WTC11 (cell line): ENCODE measurements at places on chromosomes 13 and 19.

- no peak for DNase-seq
These were observed 6.2 kb downstream of the MFSD12 start for GRCh38 chr19:3550947-3551791.

DNA sequence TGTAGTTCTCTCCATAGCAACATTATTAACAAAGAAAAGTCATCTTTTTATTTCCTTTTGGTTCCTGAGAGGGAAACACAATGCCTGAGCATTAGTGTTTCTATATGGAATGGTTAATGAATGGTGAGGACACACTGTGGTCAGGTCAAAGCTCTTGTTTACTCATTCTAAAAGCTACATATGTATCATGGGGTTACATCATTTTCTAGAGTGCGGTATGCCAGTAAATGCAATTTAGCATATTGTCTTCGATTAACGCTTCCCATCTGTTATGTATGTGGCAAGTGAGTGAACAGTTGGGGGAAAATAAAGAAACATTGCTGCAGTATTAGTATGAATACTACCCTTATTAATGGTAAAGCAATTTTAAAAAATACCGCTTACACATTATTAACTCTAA, 1152.2 kb upstream of the SPRY2 start:
- DNase-seq, result no peak

- no peak for DNase-seq
These were observed 19.3 kb downstream of the ZNF574 start for GRCh38 chr19:42095142-42095813.

DNA sequence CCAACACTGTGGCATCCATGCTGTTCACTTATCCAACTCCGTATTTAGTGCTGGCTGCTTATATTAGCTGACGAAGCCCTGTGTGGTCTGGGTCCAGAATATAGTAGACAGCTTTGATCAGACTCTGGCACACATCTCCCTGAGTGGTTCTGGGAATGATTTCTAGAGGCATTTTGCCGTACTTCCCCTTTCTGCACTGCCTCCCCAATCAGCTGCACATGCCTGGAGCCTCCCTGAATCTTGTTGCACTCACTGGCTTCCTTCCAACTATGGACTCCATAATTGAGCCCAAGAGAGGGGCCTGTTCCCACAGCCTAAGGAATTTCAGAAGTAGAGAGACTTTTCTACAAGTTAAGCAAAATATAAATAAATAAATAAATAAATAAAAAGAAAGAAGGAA, 30.4 kb upstream of the PCDH8 start:
- DNase-seq, result no peak

GRCh38 chr13:39655041-39655568, 357 bp upstream of the COG6 start:
- no peak for DNase-seq

- DNase-seq, result no peak
These were observed 164.9 kb downstream of the DLEU7 start for GRCh38 chr13:50678464-50679162.

DNA sequence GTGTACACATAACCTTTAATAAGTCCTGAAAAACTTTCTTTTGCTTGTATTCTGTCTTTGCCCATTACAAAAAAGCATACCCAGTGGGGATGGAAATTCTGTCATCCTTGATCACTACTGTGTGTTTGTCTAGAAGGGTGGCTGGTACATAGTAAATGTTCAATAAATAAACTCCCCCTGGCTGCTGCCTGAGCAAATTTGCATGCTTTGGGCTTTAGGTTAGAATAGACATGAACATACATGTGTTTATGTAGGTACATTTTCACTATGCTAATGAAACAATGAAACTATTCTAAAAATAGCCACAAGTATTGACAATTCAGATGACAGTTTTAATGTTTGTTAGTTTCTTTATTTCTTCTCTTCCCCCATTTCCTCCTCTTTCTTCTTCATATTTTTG, 36.1 kb downstream of the TNFSF13B start:
- no peak for DNase-seq

DNA sequence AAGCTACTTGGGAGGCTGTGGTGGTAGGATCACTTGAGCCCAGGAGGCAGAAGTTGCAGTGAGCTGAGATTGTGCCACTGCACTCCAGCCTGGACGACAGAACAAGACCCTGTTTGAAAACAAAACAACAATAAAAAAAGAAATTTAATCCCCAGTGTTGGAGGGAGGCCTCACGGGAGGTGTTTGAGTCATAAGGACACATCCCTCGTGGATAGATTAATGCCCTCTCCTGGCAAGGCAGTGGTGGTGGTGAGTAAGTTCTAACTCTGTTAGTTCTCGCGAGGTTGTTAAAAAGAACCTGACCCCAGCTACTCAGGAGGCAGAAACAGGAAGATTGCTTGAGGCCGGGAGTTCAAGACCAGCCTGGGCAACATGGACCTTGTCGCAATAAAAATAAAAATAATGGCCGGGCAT, 27.6 kb upstream of the SIN3B start:
- DNase-seq, result no peak

- no peak for DNase-seq
These were observed 1.6 kb upstream of the TTC9B start for GRCh38 chr19:40219721-40220276.

DNA sequence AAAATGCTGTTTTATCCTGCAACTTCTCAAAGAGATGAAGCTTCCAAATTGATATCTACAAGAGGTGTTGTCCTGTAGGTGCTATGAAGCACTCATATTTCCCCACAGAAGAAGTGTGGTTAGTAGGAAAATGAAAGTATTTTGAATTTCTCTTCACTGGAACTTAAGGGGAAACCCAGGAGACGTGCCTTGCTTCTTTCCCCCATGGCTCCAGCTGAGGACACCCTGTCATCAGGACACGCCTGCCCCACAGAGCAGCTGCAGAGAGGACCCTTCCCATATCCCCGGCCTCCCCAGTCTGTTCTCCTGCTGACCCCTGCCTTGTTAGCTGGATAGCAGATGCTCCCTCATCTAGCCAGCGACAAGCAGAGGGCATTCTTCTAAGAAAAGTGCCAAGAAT, 371.3 kb downstream of the COG6 start:
- no peak for DNase-seq

DNA sequence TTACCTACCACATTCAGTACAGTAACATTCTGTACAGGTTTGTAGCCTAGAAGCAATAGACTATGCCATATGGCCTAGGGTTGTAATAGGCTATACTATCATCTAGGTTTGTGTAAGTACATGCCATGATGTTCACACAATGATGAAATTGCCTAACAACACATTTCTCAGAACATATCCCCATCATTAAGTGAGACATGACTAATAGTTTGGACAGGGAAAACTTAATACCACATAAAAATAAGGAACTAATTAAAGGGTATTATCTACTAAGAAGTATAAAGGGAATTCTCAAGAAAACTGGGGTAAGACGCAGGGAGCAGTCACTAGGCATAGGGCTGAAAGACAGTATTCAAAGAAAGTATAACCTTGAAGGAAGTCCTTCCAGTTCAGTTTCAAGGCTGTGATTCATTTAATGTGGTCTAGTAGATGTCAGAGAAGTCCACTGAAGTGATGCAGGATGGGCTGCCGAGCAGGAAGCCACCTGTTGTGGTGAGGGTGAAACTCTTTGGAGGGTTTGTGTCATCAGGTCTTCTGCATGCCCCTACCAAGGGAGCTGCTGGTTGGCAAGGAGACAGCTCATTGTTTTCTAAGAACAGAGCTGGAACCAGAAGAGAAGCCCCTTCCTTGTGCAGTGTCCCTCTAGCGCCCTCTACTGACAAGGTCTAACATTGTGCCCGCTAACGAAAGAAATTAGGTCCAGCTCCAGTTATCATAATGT, 122.9 kb downstream of the OLFM4 start:
- DNase-seq, result peak; percentile 71

DNA sequence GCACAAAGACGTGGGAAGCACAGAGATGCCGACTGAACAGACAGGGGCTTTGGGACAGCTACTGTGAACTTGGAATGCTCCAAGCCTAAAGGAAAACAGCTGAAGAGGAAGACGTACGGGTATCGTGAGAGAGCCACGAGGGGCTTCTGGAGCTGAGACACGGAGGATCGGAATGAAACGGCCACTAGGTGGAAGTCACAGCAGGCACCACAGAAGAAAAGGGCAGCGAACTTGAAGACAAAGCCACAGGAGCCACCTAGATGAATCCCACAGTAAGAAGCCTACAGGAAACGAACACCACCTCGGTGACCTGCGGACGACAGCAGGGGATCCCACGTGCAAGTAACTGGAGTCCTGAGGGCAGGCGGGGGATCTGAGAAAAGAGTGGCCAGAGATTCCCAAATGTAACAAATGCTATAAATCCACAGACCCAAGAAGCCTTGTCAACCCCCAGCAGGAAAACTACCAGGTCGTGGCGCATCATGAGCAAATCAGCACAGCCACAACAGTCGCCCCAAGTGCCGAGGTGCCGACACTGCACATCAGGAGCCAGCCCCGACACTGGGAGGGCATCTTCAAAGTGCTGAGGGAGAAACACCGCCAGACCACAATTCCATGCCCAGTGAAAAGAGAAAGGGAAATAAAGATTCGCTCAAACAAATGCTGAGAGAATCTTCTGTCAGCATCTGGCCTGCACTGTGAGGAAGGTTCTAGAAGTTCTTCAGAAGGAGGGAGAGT, 39.3 kb upstream of the ISYNA1 start:
- DNase-seq, result no peak

DNA sequence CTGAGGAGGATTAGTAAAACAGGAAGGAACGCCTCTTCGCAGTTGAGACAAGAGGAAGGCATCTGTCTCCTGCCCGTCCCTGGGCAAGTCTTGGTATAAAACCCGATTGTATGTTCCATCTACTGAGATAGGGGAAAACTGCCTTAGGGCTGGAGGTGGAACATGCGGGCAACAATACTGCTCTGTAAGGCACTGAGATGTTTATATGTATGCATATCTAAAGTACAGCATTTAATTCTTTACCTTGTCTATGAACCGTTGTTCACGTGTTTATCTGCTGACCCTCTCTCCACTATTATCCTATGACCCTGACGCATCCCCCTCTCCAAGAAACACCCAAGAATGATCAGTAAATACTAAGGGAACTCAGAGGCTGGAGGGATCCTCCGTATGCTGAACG, 722 bp upstream of the TIMM50 start:
- DNase-seq, result no peak

DNA sequence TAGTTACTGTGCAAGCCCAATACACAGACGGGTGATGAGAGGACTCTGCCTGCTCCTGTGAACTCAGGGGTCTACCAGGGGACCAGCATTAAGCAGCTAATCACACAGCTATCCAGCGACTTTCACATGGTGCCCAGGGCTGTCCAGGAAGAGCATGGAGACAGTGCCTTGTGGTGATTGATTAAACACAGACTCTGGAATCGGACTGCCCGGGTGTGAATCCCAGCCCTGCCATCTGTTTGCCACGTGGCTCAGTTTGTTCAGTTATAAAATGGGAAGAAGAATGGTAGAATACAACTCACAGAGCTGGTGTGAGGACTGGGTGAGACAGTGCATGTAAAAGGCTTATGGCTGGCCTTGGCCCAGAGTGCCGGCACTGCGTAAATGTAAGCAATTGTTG, 42.1 kb upstream of the NPAS1 start:
- no peak for DNase-seq

- DNase-seq, result peak; percentile 8
These were observed 3.8 kb downstream of the C13orf46 start for GRCh38 chr13:113969973-113970611.

- DNase-seq, result peak; percentile 50
These were observed 547 bp downstream of the ABCC4 start for GRCh38 chr13:95300625-95301182.

- DNase-seq, result peak; percentile 49
These were observed 60.1 kb downstream of the RNASEH2B start for GRCh38 chr13:50969691-50970090.

DNA sequence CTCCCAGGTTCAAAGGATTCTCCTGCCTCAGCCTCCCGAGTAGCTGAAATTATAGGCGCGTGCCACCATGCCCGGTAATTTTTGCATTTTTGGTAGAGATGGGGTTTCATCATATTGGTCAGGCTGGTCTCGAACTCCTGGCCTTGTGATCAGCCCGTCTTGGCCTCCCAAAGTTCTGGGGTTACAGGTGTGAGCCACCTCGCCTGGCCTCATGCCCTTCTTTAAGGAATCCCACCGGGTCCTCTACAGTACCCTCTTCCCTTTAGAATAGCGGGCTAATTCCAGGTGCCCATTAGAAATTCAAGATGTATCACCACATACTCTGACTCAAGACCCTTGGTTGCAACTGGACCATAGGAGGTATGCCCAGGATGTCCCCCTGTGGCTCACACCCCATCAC, 74.2 kb upstream of the ZNF536 start:
- DNase-seq, result no peak

DNA sequence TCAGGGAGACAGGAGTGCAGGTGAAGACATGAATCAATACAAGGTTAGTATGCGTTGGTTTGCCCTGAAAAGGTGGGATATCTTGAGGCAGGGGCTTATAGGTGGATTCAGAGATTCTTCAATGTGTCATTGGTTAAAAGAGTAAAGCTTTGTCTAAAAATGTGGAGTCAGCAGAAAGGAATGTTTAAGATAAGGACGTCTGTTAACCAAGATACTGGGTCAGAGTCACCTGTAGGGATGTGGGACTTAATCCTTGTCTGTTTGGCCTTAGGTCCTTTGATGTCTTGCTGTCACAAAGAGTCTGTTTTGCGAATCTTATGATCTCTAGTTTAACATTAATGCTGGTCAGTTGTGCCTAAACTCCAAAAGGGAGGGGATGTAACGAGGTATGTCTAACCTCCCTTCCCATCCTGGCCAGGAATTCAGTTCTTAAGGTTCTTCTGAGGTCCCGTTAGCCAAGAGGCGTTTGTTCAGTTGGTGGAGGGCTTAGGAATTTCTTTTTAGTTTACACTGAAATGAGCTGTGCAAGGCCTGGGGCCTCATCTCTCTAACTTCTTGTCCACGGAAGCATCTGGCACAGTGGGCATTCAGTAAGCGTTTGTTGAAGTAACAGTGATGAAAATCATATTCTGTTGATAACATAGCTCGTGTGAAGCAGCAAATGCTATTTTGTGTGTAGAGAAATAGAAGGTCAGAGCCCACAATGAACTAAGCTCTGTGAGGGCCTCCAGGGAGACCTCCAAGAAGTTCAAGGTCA, 96.2 kb upstream of the RNF113B start:
- DNase-seq, result no peak

GRCh38 chr13:60109285-60109684, 54.4 kb downstream of the DIAPH3 start:
- DNase-seq, result no peak

GRCh38 chr19:30862876-30863275, 486.4 kb downstream of the TSHZ3 start:
- DNase-seq, result no peak

DNA sequence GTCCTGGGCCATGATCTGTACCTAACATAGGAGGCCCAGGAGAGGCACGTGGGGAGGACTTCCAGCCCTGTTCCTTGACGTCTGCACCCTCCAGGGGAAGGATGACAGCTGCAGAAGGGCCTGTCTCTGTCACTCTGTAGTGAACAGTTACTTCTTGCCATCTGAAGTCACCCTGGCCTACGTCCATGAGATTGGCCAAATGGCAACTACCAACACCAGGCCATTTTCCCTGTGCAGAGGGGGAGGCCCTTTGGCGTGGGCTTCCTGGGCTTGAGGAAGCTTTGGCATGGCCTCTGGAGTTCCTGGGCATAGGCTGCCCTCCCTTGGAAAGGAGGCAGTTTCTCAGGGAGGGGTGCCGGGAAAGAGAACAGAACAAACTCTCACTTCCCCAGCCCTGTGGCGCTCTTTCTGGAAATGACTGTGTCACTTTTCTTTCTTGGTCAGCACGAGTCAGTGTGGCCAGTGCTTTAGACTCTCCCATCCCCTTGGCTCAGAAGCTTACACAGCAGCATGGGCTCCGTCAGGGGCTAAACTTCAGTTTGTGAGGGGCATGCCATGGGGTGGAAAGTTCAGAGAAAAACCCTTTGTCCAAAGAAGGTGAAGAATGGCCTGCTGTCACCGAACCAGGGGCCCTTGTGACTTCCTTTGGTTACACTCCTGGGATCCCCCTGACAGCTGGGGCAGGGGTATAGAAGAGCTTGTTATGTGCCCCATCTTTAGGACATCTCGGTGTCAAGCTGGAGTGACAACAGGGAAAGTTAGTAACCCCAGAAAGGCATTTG, 5.3 kb downstream of the CARM1 start:
- no peak for DNase-seq
